ENCODE measurements at places on chromosomes 5 and 9.

- no peak for DNase-seq
Observed at GRCh38 chr5:75729321-75729720, 12.1 kb upstream of the POC5 start.

DNA sequence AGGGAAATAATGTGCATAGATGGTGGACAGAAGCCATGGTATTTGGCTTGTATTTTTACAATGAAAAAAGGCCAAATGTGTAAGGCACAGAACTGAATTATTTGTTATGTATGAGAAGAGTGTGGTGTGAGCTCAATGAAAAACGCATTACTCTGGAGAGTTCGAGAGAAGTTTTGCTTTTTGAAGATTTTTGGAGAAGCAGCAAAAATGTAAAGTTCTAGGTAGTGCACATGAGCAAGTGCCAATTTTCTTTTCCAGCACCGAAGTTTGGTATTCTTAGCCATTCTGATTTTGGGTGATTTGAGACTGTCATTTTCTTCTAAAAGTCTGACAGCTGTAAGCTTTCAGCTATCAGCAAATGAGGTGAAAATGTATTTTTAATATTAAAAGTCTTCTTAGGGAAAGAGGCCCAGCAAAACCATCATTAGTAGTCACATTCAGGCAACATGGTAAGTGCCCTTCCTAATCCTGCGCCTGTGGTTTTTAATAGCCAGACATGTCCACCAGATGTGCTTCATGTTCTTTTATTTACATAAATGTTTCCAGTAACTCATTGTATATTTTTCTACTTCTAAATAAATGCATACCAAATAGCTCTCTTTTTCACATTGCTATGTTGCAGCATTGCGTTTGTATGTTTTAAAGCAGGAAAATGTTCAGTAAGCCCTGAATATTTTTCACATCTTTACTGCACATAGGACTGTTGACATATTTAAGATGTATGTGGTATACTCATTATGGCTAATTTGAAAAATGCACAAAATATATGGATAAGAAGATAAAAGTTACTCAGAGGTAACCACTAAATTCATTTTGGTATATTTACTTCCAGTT, 50.4 kb downstream of the RASGRF2 start:
- no peak for DNase-seq

DNA sequence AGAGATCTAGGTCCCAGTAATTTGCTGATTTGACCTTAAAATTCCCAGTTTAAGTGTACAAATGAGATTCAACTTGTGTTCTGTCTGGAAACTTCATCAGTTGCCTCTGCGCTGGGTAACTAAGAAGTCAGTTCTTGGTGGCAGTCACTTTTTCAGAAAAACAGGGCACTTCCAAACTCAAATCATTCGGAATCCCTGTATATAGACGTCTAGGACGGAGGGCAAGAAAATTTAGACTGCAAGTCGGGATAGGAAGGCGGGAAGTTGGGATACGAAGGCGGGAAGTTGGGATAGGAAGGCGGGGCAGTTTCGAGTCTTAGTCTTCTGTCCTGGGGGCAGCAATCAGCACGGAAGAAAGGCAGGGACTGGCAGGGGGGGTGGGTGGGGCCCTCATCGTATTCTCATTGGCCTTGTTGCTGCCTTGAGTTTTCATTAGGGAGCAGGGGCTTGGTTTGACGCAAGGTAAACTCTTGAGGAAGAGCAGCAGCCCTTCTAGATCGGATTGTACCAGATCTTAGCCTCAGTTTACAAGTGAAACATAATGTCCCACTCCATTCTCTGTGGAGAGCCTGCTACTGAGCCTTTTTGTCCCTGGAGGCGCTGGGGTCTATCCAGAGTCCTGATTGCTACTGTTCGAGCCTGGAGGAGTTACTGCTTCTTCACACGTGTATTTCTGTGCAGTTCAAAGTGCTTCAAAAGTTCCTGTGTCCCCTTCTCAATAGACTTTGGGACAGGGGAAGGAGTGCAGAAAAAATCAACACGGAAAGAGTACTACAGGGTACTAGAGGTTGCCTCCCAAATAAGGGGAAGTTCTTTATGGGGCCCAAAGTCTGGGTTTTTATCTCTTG, 2.7 kb upstream of the PURA start:
- no peak for DNase-seq

GRCh38 chr5:175104677-175105076, 339.3 kb downstream of the DRD1 start:
- DNase-seq = no peak

DNA sequence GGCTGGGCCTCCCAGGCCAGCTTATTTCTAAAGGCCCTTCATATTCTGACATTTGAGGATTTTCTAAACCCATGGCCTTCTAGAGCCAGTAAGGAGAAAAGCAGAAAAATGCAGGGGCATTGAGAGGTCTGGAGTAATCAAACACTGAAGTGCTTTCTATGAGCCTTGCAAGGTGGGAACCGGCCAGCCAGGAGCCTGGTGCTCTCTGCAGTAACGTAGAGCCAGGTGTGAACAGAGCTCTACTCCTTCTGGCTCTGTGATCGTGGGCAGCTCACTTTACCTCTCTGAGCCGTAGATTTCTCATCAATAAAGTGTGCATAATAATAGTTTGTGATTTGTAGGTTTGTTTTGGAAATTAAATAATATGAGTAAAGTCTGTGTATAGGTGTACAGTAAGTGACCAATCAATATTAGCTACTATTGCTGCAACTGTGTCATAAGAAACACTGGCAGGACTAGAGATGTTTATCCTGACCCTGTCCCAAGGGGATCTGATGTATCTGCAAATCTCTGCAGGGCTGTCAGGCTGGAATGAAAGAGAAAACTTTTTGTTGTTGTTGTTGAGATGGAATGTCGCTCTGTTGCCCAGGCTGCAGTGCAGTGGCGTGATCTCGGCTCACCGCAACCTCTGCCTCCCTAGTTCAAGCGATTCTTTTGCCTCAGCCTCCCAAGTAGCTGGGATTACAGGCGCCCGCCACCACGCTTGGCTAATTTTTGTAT, 2.7 kb downstream of the SYNPO start:
- no peak for DNase-seq

DNA sequence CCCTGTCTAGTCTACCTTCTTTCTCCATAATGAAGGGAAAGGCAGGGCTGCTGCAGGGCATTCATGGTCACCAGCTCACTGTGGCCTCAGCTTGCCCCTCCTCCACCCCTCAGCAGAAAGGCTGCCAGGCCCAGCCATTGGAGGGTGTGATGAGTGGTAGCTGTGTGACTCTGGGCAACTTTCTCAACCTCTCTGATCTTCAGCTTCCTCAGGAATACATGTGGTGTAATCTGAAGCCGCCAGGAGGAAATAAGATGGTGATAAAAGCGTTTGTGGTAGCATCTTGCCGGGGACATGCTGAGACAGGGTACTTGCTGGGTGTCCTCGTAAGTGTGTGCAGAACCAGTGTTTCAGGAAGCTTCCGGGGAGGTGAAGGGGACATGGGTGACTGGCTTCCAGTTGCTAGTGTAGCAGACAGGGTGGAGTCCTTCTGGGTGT, 9.8 kb downstream of the CXCL14 start:
- no peak for DNase-seq

DNA sequence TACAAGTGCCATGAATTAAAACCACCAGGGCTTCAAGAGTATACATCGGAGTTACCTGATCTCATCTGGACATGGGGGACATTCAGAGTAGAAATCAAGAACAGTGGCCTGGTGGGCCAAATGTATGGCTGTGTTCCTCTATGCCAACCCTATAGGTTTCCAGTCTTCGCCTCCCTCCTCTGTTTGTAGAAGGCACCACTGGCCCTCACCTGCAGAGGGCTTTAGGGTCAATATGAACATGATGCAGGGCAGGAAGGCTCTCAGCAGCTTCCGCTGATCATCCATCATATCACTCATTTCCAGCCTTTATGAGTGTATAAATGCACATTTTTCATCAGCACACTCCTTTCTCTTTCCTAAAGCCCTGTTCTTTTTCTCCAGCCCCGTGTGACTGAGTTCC, 555.5 kb upstream of the BRINP1 start:
- no peak for DNase-seq

DNA sequence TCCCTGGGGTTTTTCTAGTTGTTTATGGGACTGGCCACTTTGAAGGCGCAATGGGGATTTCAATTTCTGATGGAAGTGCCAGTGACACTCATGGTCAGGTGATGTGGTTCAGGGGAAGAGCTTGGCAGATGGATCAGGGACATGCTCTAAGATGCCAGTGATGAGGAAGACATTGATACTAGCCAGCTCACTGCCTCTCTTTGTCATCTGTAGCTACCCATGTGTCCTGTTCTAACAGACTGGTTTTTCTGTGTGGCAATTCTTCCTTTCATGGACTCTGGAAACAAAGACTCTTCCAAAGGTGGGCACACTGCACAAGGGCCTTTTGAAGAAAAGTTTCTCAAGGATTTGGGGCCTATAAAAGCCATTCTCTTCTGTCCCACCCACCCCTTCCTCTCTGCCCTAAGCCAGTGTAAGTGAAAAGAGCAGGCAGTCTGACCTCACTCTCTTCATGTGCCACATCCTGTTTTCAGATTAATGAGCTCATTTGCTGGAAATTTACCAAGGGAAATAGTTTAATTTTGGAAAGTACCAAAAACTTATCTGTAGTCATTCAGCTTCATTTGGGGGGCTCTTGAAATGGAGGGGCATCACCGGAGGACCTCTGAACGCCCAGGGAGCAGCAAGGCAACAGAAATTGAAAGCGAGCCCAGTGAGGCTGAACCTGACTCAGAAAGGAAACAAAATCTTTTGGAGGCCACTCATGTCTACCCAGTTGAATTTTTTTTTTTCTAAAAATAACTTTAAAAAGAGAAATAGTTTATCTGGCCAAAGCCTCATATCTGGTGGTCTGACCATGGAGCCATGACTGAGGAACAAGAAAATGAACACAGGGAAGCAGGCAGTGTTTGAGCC, 4.9 kb upstream of the TRAF1 start:
- peak; percentile 81 for DNase-seq

DNA sequence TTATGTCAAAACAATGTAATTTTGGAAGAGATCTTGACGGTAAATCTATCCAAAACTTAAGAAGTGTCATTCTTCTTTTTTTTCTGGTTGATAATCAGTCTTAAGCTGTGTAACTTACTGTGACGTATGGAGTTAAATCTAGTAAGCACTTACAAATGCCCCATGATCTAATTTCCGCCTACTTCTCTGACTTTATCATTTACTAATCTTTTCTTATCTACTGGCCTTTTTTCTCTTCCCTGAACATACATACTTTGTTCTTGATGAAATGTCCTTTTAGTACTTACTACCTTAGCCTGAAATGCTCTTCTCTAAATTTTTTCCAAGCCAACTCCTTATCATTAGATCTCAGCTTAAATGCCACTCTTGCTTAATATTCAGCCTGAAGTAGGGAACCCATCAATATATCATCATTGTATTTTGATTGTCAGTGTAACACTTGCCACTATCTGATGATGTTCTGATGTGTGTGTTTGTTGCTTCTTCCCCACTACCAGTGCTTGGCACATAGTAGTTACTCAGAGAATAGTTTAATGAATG, 27.6 kb downstream of the AP3S1 start:
- DNase-seq = no peak

- DNase-seq = no peak
Observed at GRCh38 chr9:135045264-135045927, 42.1 kb upstream of the OLFM1 start.

- DNase-seq = no peak
Observed at GRCh38 chr5:96476654-96477053, 43.6 kb upstream of the PCSK1 start.

- no peak for DNase-seq
Observed at GRCh38 chr5:74174366-74174765, 466.2 kb downstream of the ENC1 start.

GRCh38 chr5:32163785-32164184, 10.3 kb downstream of the GOLPH3 start:
- DNase-seq = no peak

DNA sequence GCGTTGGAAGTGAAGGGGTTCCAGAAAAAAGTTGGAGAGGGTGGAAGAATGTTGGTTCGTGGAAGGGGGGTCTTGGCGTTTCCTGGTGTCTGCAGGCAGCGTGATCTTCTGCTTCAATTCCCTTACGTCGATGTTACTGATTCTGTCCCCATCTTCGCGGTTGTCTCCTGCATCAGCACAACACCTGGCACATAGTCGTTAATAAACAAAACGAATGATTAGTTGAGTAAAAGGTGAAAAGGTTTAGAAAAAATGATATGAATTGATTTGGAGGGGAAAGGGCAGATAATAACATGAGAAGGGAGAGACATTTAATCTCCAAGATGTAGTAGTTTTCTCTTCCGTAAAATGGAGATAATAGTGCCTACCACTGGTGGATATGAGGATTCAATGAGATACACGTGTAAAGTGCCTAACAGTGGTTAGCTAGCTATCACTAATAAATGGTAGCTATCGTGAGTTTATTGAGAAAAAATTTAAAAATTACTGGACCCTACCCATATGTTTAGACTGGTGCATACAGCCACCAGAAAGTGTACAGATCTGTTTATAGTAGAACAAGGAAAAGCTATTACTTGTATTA, 556 bp downstream of the MTREX start:
- DNase-seq = no peak

GRCh38 chr5:91384671-91385430, 1.7 kb upstream of the ARRDC3 start:
- no peak for DNase-seq

- DNase-seq = no peak
Observed at GRCh38 chr9:134655101-134655500, 13.5 kb downstream of the COL5A1 start.

GRCh38 chr9:108209132-108209685, 646.6 kb downstream of the ACTL7B start:
- DNase-seq = no peak

- DNase-seq = no peak
Observed at GRCh38 chr9:109767404-109767803, 12.6 kb upstream of the PALM2AKAP2 start.

- no peak for DNase-seq
Observed at GRCh38 chr5:60232036-60232795, 338.7 kb upstream of the PDE4D start.

DNA sequence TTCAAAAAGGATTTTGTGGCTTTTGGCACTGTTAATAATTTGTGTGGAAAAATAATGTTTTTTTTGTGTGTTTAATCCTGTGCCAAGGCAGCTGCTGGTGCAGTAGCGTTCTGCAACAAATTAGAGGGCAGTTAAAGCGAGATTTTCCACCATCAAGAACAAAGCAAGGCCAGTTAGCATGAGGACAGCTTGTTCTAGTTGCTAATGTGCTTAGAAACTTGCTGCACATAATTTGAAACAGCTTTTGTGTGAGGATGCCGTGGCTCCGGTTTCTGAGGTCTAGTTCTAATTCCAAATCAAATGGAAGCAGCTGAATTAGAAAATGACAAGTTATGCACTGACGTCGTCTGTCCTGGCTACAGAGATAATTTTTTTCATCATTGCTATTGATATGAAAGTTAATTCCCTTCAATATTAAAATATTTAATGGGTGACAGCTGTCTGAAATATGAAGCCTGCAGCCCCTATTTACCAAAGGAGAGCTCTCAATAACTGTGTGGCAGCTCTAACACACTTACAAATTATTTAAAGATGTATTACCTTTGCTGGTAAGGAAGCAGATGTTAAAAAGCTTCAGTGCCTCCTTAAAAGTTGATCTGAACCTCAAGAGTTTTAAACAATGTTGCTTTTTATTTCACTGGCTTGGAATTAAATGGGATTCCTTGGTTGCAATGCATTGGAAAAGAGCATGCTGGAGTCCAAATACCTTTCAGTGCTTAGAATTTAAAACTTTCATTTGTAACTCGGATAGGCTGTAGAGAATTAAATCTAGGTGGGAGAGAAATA, 128.6 kb downstream of the SPATA31D1 start:
- DNase-seq = no peak

All from activated CD8-positive, alpha-beta memory T cell treated with anti-CD3 and anti-CD28 coated beads for 24 hours (primary cell).